ENCODE measurements at places on chromosomes 1 and 21.

DNA sequence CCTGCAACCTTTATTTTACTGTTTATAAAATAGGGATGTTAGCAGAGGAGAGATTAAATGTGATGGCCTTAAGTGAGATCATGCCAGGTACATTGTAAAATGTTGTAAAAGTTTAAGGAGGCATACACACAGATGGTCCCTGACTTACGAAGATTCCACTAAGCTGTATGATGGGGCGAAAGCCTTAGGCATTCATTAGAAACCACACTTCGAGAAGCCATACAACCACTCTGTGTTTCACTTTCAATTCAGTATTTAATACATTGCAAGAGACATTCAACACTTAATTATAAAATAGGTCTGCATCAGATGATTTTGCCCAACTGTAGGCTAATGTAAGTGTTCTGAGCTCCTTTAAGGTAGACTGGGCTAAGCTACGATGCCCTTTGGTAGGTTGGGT lies 3.7 kb downstream of the SMPDL3B start:
- no peak for DNase-seq

DNA sequence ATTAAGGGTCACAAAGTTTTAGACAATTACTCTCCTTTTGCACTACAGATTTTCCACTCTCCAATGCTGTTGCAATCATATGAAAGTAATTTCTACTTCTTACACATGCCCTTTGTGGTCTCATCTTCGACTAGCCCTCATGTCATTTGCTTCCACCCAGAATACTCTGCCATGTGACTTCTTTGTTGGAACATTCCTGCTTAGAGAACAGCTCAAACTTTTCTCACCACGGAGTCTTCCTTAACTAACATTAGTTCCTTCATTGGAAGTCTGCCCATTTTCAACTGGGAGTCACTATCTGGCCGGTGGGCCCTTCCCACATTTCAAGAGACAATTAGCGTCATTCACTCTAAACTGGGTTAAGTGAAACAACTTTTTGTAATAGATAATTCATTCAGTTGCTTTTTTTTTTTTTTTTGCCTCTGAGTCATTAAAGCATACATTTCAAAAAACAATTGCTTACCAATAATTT lies 142.6 kb upstream of the PALMD start:
- no peak for DNase-seq

GRCh38 chr1:29698626-29699025 lies 462.3 kb downstream of the PTPRU start:
- DNase-seq: no peak

GRCh38 chr1:161364332-161364731 lies 3.3 kb downstream of the CFAP126 start:
- no peak for DNase-seq

DNA sequence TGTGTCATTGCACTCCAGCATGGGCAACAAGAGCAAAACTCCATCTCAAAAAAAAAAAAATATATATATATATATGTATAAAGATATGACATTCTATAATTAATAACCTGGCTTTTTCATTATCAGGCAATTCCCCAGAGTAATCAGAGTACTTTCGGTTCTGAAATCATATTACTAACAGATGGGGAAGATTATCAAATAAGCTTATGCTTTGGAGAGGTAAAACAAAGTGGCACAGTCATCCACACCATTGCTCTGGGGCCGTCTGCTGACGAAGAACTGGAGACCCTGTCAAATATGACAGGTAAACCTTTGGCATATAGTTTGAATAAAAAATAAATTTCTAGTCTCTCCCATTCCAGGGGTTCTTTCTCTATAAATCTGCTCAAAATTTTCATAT lies 58.5 kb upstream of the SH3GLB1 start:
- DNase-seq: no peak

GRCh38 chr1:40971966-40972365 lies 7.5 kb upstream of the CTPS1 start:
- no peak for DNase-seq

- no peak for DNase-seq
Observed at GRCh38 chr1:219549215-219549614, 63.7 kb downstream of the ZC3H11B start.

GRCh38 chr1:121594096-121594495 lies 409.3 kb downstream of the SRGAP2C start:
- no peak for DNase-seq

DNA sequence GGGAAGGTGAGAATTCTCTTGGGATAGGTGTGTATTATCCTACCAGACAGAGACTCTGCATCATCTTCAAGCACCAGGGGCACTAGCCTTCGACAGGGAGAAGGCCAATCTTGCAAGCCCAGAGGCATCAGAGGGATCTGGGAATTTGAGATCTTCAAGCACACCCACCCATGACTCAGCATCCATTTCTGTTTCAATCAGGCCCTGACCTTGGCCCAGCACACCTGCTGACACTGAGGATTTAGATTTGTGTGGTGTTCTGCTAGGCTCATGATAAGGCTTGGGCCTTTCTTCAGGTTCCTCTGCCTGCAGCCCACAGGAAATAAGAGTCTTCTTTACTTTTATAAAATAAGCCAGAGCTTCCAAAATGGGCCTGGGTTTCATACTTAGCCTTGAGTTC lies 6.6 kb upstream of the PCP4 start:
- no peak for DNase-seq

GRCh38 chr1:233114860-233115259 lies 164.4 kb downstream of the NTPCR start:
- DNase-seq: no peak

DNA sequence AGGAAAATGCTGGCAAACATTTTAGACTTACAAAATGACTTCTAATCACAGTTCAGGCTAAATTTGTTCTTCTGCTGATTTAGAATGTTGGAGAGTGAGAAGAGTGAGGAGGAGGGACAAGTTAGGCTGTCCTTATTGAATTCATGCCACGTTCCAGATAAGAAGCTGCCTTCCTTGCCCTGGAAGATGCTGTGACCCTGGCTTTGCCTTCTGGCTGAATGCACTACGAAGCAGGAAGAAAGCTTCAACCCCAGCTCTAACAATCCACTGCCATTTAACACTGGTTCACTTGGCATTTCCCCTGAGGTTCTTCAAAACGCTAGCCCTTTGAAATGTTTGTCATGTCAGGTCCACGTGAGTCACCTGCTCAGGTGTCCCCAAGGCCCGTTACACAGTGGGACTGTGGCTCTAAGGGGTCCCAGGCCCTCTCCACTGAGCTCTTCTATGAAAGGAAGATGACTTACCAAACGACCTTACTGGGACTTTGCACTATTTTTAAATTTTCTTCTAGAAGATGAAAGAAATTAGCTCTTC lies 30.0 kb upstream of the LRRC8C start:
- no peak for DNase-seq

GRCh38 chr21:29501451-29501850 lies 202.7 kb downstream of the BACH1 start:
- DNase-seq: no peak

DNA sequence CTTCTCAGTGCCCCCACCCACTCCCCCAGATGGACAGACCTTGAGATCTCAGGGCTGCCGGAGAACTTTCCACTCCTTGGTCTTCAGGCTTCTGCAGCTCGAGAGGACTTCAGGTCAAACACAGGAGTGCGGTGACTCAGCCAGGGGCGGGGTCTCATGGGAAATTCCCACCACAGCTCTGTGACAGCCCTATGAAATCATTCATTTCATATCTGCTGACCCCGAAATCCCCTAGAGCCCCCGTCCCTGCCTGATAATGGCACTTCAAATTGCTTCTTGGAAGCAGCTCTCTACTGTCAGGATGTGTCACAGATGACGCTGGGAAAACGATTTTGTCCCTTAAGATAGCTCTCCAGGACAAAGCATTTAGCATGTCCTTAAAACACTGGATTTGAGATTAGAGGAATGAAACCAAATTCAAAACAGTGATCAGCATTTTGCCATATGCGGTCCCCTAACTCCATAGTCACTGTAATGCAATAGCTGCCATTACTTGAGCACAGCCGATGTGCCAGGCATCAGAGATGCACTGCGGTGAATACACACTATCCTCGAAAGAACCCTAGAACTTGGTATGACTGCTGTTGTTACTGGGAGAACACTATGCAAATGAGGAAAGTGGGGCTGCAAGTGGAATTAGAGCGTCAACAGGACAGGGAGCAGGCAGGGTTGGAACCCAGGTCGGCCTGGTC lies at the start of gene TNFRSF9:
Gene TNFRSF9 (minus strand): TSS at position 95 of the 692 bp plus-strand sequence. CDS start 845 bp downstream, outside the sequence.
- DNase-seq: no peak

GRCh38 chr1:93576346-93576745 lies 105.3 kb downstream of the BCAR3 start:
- DNase-seq: no peak

- no peak for DNase-seq
Observed at GRCh38 chr21:18265944-18266343, 21.3 kb downstream of the CHODL start.

DNA sequence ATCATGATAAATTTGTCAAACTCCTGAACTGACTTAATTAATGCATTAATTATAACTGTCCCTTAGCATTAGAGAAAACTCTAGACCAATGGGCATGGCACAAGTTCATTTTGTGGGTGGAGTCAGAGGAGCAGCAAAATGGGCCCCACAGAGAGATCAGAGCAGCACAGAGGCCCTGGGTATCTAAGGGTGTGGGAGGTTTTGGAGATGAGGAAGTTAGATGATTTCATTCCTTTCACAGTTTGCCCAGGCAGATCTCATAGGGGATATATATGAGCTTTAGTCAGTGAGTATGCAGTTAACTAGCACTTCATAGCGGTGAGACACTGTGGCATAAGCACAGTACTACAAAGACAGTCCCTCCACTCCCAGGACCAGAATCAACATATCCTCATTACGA lies 117.3 kb downstream of the MAB21L3 start:
- no peak for DNase-seq

DNA sequence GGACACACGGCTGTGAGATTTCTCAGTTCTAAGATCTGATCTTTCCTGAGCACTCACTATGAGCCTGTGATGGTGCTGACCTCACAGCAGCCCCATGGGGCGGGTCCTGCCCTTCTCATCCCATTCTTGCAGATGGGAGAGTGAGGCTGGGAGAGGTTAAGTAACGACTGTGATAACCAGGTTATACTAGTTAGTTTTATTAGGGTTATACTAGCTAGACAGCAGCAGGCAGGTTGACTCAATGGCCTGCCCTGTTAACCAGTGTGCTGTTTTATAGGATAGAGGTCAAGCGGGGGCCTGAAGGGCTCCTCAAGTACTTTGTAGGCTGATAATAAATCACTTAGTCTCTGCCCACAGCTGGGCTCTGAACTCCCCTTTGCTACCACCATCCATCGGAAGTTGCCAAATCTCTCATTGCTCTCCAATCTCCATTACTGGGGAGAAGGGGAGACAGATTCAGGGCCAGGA lies 4.8 kb downstream of the CNTN2 start:
- DNase-seq: no peak

DNA sequence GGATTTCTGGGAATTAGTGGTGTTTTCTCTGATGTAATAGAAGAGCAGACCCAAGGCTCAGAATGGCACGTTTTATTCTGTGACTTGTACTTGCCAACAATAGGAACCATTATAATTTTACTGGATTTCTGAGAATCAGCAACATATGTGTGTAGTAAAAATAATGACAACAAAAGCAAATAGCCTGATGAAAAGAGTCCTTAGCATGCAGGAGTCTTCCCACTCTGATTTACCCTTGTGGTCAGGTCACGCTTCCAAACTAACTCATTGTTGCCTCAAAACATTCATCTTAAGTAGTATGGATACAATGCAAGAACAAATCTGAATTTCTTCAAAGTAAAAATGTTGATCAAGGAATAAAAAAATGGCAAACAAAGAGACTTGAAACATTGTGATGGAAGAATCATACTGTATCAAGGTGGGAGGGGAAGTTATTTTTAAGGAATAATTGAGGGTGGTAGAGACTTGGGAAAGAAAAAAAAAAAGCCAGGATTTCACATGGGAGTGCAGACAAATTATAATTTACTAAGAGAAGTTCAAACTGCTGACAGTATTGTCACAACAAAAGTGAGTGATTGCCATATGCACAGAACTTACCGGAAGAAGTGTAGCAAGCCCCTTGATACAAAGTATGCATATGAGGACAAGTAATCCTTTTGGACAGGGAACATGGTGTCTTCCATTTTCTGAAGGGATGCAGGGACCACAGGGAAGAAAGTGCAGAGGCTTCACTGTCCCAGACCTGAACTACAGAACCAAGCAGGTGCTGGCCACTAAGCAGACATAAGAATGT lies 31.2 kb upstream of the RGL1 start:
- DNase-seq: no peak

GRCh38 chr21:25979845-25980616 lies 190.5 kb downstream of the APP start:
- no peak for DNase-seq

- no peak for DNase-seq
Observed at GRCh38 chr1:71046891-71047634, 553 bp downstream of the PTGER3 start.

DNA sequence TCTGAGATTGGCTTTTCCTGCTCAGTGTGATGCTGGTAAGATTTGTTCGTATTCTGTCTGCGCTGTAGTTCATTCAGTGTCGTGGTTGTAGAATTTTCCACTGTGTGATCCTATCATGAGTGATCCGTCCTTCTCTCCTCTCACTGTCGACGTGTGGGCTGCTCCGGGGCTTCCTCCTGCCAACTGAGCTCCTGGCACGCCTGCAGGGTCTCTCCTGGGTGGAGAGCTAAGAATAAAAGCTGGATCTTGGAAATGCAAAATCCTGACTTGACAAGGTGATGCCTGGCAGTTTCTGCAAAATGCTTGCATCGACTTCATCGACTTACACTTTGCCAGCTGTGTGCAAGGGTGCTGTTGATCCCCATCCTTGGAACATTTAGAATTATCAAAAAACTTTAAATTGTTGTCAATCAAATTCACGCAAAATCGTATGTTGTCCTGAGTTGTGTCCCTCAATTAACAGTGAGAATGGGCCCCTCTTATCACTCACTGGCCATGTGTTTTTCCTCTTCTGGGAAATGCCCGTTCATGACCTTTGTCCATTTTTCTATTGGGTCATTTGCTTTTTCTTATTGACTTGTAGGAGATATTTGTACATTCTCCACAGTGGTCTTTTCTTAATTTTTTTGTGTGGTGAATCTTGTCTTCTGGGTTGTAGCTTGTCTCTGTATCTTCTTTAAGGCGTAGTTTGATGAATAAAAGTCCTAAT lies 125.5 kb downstream of the CRYAA start:
- no peak for DNase-seq

DNA sequence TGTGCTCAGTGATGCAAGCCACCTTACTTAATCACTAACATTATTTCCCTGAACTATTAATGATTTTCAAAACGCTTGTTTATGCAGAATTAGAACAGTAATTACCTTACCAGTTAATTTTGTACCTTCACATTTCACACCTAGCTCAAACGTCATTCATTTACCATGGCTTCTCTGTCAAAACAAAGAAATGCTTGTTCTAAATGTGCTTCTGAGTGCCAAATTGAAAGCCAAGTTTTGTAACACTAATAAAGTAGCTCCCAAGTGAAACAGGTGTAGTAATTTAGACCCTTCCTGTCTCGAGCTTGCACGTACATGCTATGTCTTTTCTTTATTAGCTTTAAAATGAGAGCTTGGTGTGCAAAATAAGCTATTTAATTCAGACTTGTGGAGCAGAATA lies 533.7 kb upstream of the PKN2 start:
- no peak for DNase-seq

DNA sequence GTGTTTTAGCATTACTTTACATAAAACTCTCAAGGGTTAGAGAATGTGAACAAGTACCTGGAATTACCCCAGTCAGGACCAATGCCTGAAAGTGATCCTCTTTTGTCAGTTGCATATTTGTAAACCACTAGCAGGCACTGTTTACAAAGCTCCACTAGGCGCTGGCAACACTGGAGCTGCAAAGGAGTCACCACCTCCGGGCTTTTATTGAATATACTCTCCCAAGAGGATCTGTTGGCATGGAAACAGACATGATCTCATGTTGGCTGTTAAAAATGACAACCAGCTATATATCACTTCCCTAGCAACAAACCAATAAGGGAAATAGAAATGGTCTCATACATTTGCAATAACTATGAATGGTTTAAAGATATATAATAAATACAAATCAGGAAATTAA lies 116.0 kb downstream of the TTLL7 start:
- DNase-seq: no peak
